ENCODE measurements at places on chromosomes 1 and 21.
A peak's percentile ranks its signal among the peaks of the same experiment; 100 is the strongest.

- no peak for DNase-seq
These were observed 14.7 kb upstream of the KIRREL1 start for GRCh38 chr1:157978586-157979403.

- no peak for DNase-seq
These were observed 102.7 kb upstream of the CD55 start for GRCh38 chr1:207218512-207219362.

DNA sequence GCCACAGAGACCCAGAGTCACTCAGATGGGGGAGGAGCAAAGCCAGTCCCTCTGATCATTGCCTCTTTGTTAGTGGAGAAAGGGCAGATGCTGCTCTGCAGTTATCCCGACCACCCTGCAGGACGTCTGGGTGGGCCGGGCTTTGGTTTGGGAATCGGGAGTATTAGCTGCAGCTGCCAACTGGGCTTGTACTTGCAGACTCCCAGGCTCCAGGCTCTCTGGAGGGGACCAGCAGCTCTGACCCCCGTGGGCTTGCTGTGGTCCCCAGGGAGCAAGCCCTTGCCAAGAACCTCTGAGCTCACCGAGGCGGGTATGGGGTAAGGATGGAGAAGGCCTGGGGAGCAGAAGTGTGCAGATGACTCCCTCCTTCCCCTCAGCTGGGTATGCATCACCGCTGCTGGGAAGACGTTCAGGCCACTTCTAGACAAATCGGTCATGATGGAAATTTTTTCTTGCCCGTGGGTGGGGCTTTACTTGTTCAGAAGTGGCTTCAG, 21.6 kb downstream of the MAPKAPK2 start:
- DNase-seq, result no peak

DNA sequence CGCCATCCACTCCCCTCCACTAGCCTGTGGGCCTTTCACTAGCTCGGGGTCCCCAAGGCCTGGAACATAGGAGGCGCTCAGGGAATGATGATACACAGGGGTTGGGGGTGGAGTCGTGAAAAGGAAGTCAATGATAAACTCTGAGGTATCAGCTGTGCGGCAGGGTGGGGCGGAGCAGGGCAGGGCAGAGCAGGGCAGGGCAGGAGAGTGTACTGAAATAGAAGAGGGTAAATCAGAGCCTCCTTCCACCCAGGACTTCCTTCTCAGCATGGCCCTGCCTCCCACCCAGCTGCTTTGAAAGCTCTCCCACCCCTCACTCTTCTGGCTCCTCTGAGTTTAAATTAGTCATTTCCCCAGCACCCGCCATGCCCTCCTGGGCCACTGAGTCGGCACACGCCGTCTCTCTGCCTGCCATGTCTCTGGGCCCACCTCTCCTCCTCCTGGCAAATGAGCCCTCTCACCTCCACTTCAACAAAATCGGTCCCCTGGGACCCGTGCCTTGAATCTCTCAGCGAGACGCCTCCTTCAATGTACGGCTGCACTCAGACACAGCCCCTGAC, 16.9 kb downstream of the CAPZB start:
- DNase-seq, result peak; percentile 29

GRCh38 chr1:22595108-22595507, 31.8 kb downstream of the EPHA8 start:
- DNase-seq, result no peak

All from activated naive CD8-positive, alpha-beta T cell treated with anti-CD3 and anti-CD28 coated beads, Interleukin-2, amount 50 U/mL, for 16 hours (primary cell).